ENCODE measurements at places on chromosomes 1 and 21.

- DNase-seq, result peak; percentile 51
These were observed at the start of gene FNBP1L for GRCh38 chr1:93447481-93448291. TSS of gene FNBP1L (plus strand) at chr1:93448118. CDS start at chr1:93448282, 164 bp downstream.

- no peak for DNase-seq
These were observed 9.2 kb downstream of the PIGM start for GRCh38 chr1:160022330-160023310.

DNA sequence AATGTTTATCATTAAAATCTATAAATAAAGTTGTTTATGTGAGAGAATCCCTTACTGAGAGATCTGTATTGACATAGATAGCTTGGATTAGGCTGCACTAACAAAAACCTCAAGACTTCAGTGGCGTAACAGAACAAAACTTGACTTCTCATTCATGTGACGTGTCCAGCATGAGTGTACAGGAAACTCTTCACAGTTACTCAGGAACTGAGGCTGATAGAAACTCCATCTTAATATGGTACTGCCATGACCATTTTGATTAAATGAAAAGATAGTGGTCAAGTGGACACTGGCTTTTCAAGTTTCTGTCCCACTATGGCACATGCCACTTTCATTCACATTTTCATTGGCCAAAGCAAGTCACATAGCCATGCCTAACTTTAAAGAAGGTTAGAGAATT is 3.7 kb downstream of the ST3GAL3 start:
- DNase-seq, result peak; percentile 83

DNA sequence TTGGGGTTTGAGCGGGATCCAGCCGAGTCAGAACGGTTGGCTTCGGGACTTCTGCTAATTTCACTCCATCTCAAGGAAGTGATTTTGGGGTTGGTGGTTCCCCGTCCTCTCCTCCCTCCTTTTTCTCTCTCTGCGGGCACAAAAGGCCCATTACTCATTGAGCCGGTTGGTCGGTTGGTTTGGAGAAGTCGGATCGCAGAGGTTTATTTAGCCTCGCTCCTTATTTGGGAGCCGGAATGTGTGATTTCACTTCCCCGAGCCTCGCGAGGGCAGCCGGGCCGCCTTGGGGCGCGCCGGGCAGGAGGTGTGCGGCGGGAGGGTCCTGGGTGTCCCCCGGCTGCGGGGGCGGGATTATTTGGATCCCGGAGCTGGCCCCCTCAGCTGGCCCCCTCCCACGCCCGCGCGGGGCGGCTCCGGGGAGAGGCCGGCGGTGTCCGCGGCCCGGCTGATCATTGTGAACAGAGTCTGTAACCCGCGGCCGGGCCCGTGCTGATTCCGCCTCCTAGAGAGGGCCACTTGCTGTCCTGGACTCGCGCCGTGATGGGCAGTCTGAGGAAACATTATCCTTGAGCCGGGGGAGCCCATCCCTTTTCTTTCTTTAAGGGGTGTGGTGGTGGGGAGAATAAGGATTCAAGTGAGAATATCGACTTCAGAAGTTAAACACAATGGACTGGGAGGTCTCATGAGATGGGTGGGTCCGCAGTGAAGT is 1.2 kb downstream of the MAPKAPK2 start:
- DNase-seq, result peak; percentile 72

GRCh38 chr1:231070758-231071444 is 30.8 kb upstream of the FAM89A start:
- DNase-seq, result peak; percentile 11

DNA sequence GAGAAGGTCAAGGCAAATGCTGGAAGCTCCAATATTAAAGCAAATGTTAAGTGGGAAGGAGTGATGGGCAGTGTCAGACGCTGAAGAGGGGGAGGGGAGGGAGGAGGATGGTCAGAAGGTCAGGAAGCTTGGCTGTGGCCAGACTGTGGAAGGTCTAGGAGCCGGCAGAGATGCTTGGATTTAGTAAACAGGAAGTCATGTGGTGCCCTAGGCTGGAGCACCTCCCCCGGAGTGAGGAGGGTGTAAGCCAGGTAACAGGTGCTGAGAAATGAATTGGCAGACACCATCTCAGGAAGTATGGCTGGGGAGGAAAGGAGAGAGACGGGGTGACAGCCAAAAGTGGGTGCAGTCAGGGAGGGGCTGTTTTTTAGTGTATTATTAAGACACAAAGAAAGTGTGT is 17.7 kb downstream of the CSMD2 start:
- no peak for DNase-seq

DNA sequence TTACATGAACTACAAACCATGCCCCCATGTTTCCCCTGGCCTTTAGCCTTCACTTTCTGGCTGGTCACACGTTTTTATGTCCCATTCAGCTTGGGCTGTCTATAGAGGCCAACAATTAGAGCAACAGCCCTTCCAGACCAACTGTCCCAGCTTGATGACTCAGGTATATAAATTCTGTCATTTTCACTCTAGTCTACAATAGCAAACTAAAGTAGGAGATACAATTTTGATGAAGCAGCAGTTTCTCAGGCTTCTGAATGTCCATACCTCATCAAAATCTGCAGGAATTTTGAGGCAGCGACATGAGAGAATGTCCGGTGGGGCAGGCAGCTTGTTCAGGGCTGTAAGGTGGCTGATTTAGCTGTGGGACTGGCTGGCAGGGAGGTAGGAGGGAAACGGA is 45.6 kb upstream of the VAV3 start:
- no peak for DNase-seq

- DNase-seq, result no peak
These were observed 16.1 kb downstream of the ADORA1 start for GRCh38 chr1:203143641-203144040.

DNA sequence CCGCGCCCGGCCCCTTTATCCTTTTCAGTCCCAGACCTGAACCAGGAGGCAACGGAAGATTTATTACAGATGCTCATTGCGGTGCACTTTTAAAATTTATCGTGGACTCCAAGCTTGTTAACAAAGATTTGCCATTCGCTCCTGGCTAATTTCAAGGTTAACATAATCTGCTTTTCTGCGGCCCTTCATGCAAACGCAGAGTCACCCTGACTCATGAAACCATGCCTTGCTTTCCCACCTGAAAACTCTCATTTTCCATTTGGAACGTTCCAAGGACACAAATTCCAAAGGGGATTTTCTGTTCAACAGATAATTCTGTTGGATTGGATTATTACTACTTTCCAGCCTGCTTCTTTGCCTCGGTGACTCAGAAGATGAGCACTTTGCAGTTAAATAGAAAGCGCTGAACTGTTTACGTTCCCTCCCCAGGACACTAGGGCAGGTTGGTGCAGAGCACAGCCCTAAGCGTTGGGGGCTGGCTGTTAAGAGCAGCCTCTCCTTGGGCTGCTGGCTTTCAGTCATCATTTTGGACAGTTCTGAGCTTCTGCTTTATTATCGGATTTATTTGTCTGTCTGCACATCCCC is 51.1 kb downstream of the CD247 start:
- no peak for DNase-seq

DNA sequence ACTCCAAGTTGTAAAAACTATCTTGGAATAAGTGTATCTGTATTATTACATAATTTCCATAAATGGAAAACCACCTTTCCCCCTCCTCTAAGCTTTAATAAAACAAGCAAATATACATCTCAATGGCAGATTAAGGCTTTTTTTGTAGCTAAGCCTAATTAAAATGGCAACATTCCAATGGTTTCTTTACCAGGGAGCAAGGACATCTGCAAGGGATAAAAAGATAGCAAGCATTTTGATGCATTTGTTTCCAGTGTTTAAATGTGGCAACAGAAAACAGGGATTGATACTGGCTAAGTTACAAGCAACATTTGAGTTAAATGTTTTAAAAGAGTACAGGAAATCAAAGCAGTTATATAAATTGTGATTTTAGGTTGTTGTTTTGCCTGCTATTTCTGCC is 1012.7 kb downstream of the ADGRL2 start:
- no peak for DNase-seq

DNA sequence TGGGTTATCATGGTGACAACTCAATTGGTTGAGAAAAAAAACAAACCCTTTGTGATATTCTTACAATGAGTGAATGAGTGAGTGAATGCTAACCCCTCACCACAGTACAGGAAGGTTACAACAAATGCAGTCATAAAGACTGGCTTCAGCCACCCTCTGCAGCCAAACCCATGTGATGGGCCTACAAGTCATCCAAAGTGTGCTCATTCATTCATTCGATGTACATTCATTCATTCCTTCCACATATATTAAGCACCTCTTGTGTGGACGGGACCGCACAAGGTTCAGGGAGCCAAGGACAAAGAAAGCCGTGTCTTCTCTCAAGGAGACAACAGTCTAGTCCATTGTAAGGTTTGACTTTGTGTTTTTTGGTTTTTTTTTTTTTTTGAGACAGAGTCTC is 49.4 kb downstream of the WDR4 start:
- no peak for DNase-seq

DNA sequence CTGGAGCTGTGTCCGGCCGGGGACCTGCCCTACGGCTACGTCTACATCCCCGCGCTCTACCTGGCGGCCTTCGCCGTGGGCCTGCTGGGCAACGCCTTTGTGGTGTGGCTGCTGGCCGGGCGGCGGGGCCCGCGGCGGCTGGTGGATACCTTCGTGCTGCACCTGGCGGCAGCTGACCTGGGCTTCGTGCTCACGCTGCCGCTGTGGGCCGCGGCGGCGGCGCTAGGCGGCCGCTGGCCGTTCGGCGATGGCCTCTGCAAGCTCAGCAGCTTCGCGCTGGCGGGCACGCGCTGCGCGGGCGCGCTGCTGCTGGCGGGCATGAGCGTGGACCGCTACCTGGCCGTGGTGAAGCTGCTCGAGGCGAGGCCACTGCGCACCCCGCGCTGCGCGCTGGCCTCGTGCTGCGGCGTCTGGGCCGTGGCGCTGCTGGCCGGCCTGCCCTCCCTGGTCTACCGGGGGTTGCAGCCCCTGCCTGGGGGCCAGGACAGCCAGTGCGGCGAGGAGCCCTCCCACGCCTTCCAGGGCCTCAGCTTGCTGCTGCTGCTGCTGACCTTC is 412 bp downstream of the GPR25 start:
- no peak for DNase-seq

- peak; percentile 45 for DNase-seq
These were observed 16.8 kb downstream of the APP start for GRCh38 chr21:26153758-26154157.

DNA sequence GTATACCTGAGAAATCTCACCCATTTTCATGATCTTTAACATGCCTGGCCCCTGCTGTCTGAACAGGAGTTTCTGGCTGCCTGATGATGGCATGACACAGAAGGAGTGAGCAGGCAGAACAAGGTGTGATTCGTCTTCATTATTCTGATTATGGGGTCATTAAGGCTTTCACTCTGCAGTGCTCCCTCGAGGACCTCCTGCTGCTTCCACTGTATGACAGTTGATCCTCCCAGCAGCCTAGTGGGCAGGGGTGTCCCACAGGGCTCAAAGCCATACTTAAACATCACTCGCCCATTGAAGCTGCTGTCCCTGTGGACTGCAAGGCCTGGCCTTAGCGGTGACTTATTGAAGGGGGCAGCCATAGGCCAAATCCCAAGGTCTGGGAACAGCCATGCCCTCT is 12.7 kb upstream of the PARS2 start:
- no peak for DNase-seq

DNA sequence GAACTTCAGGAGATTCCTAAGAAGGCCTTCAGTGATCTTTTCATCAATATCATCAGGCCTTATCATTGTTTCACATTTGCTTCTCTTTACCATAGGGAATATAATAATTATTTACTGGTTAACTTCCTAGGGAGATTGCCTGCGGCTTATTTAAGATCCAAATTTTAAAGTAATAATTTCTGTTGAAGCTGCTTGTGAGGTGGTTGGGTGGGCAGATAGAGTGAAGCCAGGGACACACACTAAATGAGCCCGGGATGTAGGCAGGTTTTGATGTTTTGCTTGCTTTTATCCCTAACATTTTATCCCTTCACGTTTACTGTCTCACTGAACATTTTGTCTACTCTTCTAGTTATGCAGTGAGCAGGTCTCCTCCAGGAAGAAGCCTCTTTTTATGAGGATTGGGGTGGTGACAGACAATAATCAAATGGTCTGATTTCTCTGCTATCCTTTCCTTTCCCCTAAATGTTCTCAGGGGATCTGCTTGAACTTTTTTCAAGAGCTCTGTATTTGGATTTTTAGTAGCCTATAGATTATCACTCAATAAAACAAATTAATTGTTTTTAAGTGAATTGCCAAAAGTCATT is 164.7 kb downstream of the RUNX1 start:
- no peak for DNase-seq

- DNase-seq, result peak; percentile 83
These were observed 448.0 kb downstream of the KCNT2 start for GRCh38 chr1:196160066-196160795.

- no peak for DNase-seq
These were observed 12.9 kb upstream of the PDE9A start for GRCh38 chr21:42640486-42640885.

DNA sequence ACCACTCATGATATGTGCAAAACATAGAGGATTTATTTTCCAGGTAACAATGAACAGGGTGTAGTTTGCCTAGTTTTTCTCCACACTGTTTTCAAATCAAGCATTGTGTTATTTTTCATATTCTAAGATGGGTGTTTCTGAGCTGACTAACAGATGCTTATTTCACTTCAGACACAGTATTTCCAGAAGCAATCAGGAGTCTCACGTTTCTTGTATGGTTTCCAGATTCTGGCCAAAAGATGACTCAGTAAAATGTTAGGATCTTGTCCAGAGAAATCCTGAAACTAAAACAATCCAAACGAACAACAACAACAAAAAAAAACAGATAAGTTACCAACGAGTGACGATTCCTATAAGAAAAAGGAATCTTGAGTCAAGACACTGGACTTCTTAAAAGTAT is 5.3 kb downstream of the UTS2 start:
- DNase-seq, result peak; percentile 70

GRCh38 chr1:169309178-169310166 is 58.1 kb downstream of the NME7 start:
- DNase-seq, result no peak

- DNase-seq, result no peak
These were observed 44.9 kb upstream of the PCBP3 start for GRCh38 chr21:45598666-45599065.

- DNase-seq, result peak; percentile 73
These were observed 162.5 kb upstream of the SGIP1 start for GRCh38 chr1:66371233-66372005.

DNA sequence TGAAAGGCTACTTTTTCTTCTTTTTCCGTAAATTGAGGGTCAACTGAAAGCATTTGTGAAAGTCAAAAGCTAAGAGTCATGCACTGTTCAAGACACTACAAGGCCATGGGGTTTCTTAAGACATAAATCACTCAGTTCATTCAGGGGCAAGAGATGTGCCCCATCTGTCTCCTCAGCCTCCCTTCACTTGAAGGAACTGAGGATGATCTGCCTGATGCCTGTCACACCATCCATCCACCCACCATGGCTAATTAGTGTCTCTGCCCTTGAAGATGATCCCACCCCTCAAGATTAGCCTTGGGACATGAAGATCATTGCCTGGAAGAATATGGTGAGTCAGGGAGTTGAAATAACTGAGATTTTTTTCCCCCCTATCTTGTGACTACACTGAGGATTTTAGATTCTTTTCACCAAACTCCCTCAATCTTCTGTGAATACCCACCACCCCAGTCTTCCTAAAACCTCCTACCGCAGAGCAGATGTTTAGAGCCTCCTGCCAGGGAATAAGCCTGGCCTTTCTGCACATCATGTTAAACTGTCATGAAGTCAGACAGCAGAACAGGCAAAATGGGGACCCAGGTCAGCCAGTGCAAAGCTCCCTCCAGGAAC is 88.6 kb upstream of the LMO4 start:
- no peak for DNase-seq

- DNase-seq, result no peak
These were observed 361.5 kb downstream of the CAMTA1 start for GRCh38 chr1:7146710-7147109.

GRCh38 chr1:2242814-2243725 is 15.0 kb downstream of the SKI start:
- DNase-seq, result no peak

- DNase-seq, result no peak
These were observed 56.4 kb downstream of the RABGAP1L start for GRCh38 chr1:174215766-174216165.

All from astrocyte (in vitro differentiated cells and primary cell).